ENCODE measurements at places on chromosomes 7 and 10.

DNA sequence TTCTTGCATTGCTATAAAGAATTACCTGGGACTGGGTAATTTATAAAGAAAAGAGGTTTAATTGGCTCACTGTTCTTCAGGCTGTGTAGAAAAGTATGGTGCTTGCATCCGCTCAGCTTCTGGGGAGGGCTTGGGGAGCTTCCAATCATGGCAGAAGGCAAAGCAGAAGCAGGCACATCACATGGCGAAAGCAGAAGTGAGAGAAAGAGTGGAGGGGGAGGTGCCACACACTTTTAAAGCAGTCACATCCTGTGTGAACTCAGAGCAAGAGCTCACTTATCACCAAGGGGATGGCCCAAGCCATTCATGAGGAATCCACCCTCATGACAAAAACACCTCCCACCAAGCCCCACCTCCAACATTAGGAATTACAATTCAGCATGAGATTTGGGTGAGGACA is 303.5 kb downstream of the OTUD1 start:
- no peak for DNase-seq

DNA sequence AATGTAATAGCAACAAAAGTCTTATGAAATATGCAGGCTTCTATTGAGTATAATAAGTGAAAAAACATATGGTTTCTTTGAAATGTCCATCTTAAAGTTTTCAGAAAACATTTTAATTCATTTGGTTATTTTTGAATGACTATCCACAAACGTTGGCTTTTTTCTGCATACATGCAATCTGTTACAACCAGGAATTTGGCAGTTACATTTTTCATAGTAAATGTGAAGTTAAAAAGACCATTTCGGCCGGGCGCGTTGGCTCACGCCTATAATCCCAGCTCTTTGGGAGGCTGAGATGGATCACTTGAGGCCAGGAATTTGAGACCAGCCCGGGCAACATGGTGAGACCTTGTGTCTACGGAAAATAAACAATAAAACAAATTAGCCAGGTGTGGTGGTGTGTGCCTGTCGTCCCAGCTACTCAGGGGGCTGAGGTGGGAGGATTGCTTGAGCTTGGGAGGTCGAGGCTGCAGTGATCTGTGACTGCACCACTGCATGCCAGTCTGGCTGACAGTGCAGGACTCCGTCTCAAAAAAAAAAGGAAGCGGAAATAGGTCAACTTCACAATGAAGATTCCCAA is 73.9 kb upstream of the NMT2 start:
- DNase-seq: no peak

- no peak for DNase-seq
These were observed 1.2 kb downstream of the BMI1 start for GRCh38 chr10:22321924-22322640.

GRCh38 chr7:89680161-89680560 is 474.1 kb upstream of the STEAP1 start:
- no peak for DNase-seq

DNA sequence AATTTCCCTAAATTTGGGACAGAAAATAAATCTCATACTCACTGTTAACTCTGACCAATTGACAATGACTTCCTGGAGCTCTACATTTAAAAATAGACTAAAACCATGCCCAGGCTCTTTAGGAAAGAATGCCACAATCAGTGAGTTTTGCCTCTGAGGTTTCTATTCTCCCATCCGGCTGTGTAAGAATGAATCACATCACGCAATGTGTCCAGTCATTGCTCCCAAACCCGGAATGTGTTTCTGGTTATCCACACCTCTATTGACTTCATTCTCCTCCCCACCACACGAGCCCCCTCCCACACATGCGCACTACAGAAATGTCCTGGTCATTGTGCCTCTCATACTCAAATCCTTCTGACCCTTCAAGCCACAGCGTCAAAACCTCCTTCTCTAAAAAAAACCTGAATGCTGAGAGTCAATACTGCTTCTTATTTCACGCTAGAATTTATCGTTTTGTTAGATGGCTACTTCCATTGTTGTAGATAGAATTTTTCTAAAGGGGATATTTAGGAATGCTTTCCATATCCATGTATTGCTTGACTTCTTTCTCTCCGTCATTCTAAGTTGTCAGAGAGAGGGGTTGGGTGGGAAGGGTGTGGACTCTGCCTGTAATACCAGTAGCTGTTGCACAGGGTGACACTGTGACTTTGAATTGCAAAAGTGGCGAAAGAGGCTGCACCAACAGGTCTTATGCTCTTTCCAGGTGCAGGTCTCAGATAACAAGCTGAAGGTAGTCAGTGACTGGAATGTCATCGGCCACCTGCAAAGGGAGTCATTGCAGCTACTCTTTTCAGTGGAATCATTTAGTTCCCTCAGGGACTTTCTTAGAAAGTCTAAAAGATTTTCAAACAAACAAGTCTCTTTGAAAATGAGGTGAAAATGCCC is 356.6 kb downstream of the PAXIP1 start:
- no peak for DNase-seq

GRCh38 chr7:76234282-76234584 is 32.5 kb downstream of the SRRM3 start:
- no peak for DNase-seq

DNA sequence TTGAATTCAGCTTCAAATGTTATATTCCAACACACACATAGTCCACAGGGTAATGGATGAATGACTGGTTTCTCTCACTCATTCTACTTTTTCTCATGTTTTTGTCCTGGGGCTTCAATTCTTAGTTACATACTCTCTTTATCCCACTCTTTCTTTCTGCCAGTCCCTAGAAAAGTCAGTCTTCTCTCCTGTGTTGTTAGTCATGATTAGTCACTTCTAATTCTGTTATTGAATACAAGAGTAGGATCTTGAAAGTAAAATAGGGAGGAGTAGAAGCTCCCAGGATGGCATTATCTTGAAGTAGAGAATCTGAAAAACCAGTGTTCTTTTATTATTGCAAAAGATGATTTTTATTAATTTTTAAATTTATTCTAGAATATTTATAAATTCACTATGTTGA is 45.5 kb upstream of the CALCR start:
- no peak for DNase-seq

DNA sequence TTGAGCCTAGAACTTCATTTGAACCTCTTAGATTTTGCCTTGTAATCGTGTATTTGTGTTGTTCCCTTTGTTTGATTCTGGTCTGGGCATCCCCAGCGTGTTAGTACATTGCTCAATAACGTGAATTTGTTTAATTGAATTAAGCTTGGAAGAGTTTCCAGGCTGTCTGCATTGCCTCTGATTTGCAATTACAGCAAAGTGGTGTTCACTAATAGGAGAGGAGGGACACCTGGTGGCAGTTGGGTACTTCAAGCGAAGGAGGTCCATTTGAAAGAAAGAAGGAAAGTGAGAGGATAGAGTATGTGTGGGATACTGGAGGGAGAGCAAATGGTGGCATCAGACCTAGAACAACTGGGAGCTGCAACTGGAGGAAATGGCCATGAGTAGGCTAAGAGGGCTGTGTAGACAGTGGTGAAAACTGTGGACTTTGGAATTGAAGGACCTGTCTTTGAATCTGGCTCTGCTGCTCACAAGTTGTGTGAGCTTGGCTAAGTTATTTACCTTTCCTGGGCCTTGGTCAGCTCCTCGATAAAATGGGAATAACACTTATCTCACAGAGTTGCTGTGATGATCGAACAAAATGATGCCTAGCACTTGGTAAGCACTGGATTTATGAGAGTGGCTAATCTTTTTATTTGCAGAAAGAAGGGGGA is 15.1 kb downstream of the LSMEM1 start:
- DNase-seq: no peak

DNA sequence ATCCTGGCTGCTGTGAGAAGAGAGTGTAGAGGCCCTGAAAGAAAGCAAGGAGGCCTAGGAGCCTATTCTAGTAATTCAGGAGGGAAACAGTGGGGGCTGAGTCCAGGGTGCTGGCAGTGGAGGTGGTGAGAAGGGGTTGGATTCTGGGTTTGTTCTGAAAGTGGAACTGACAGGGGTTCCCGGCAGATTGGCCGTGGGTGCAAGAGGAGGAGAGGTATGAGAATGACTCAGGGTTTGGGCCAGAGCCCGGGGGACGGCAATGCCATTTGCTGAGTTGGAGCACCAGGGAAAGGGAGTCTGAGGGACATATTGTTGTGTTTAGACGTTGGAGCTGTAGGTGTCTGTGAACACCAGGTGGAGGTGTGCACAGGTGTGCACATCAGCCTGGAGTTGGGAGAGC is 38.5 kb downstream of the NPTX2 start:
- DNase-seq: no peak

DNA sequence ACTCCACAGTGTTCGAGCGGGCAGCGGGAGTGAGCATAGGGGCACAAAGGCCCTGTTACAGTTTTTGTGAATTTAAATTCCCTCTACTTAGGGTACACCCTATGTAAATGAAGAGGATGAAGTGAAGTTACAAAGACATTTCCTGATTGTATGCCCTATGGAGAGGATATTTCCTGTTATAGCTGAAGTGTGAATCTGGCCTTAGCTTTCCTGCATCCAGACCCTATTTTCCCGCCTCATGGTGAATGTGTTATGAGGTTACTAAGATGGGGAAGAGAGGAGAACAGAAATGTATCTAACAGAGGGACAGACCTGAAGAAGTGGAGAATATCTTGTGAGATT is 37.8 kb upstream of the COMMD3 start:
- no peak for DNase-seq

Measured in RWPE2 (cell line).